ENCODE measurements at places on chromosomes 4 and X.

GRCh38 chrX:40544343-40545266 lies 36.2 kb upstream of the ATP6AP2 start:
- peak; percentile 16 for DNase-seq

DNA sequence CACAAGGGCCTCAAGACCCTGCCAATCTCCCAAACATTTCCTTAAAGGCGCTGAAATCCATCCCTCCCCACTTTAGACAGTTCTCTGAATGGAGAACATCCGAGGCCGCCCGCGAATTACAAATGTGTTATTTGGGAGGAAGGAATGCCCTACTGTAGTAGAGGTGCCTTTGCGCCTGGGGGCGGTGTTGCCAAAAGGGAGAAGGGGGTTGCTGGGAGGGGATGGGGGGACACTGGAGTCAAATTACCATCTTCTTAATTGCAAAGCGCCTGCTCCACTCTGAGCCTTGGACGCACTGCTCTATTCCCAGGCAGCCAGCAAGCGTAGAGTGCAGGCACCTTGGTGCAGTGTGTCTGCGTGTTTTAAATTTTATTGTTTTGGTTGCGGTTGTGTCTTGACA lies 2.7 kb downstream of the TMEM255A start:
- no peak for DNase-seq

DNA sequence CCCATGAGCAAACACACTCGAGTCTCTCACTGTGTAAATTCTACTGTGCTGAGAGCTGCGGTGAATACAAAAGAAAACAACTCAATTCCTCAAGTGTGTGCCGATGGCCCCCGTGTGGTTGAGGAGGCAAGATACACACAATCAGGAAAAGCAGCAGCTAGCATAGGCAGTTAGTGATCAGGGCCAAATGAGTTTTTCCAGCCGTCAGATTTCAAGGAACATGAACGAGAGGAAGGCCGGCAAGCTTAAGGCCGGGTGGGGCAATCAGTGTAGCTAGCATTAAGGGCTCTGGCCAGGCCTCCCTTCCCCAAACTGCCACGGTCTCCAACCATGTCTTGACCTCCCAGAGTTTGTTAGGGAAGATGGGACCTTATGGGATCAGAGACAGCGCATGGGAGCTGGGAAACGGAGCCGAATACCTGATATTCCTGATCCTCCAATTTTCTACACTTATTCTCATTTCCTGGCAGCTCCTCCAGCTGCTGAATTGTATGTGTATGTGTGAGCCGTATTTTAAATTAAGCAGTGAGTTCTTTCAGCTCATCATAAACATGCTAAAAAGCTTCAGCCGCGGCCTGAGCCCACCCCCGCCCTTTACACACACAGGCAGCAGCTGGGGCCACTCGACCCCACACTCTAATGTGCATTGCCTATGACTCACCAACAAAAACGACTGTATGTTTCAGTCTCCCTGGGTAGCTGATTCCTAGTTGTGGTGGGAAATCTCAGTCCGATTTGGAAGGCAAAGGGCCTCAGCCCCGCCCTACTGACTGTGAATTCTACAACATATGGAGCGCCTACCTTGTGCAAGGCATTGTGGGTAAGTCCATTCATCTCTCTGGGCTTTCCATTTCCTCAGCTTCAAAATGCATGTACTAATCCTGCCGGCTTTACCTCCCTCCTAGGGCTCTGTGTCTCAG lies 59.9 kb downstream of the RTL9 start:
- peak; percentile 69 for DNase-seq

- no peak for DNase-seq
Observed at GRCh38 chr4:71494539-71494938, 155.7 kb downstream of the SLC4A4 start.

- DNase-seq, result no peak
Observed at GRCh38 chrX:7156879-7157278, 8.9 kb upstream of the PUDP start.

- DNase-seq, result peak; percentile 12
Observed at GRCh38 chrX:150364347-150365050, 1.4 kb downstream of the MAMLD1 start.

DNA sequence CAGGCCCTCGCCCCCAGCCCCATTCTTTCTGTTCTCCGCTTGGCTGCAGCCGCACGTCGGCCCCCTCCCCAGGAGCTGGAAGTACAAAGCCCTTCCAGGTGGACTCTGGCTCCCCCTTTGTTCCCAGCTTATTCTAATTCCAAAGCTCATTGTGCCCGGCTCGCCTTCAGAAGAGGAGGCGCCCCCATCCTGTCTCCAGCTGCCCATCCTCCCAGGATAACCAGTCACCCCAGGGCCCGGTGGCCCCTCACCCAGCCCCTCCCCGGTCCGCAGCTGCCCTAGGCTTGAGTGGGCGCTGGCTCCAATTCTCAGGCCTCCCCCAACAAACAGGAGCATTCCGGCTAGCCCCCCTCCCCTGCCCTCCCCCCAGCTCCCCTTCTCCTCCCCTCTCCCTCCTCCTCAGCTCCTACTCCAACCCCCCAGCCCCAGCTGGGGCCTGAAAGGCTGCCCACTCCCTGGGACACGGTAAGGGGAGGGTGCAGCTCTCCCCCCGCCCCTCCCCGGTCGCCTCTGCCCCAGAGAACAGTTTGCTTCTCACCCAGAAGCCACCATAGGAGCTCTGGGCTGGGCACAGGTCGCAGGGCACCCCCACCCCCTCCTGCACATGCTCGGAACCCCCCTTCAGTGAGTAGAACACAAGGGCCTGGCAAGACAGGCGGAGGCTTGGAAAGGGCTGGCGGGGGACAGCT lies 3.1 kb upstream of the SLC6A8 start:
- DNase-seq, result no peak

DNA sequence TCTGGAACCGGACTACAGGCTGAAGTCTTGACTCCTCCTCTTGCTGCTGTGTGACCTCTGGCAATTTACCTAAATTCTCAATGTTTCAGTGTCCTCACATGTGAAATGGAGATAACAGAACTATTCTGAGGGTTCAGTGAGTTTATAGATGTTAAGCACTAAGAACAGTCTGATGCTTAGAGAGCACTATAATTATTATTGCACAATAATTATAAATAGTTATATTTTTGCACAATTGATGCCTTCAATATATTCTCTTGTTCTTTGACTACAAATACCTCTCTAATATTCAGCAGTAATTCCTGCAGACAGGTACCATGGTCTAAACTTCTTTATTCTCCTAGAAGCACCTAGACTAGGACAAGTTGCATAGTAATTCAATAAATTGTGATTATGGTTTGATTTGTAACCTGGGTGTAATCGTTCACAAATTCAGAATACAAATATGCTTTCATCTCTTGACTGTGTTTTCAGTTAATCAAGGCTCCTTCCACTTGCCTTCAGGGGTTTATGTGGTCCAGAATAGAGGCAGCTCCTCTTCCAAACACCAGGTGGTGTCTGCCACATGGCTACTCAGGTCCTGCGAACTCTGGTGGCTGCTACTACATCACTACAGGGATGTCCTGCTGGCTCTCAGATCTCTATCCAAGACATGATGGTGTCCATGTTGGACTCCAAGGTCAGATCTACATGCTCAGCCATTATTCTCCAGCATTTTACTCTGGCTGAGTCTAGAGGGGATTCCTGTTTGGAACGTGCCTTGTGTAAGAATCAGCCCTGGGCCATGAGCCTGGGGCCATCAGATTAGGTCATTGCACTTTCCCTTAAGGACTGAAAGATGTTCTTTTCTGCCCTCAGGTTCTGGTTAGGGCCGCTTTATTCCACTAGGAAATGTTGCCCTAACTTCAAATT lies 103.4 kb downstream of the QRFPR start:
- no peak for DNase-seq

- peak; percentile 16 for DNase-seq
Observed at GRCh38 chr4:159206427-159206871, 103.6 kb downstream of the RAPGEF2 start.

DNA sequence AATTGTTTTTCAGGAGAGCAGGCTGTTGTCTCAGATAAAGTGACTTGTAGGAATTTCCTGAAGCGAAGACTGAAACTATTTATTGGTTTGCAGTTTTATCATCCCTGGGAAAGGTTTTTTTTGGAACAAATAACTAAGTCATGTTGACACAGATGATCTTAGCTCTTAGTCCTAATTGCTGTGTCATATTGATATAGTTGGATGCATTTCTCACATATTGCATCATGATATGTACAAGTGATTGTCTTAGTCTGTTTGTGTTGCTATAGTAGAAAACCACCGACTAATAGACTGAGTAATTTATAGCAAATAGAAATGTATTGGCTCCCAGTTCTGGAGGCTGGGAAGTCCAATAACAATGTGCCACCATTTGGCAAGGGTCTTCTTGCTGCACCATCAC lies 397.5 kb upstream of the PPP1R2C start:
- DNase-seq, result no peak

DNA sequence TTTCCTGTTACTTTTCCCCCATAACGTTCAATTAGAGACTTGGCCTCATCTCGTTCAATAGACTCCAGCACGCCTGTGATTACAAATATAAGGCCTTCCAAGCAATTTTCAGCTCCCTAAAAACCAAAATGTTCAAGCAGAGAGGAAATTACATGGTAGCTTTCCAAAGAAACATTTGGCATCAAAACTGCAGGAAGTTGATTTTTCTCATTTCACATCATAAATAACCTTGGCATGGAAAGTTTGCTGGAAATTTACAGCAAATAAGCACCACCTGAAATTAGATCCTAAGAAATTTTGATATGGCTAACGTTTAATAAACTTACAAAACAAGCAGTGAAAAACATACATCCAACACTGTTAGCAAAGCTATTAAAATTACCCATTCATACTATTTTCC lies 53.3 kb downstream of the RFC1 start:
- no peak for DNase-seq

GRCh38 chr4:152961014-152961772 lies 25.1 kb downstream of the FHDC1 start:
- DNase-seq, result no peak

- DNase-seq, result peak; percentile 59
Observed at GRCh38 chr4:150119492-150119891, 41.2 kb downstream of the DCLK2 start.

DNA sequence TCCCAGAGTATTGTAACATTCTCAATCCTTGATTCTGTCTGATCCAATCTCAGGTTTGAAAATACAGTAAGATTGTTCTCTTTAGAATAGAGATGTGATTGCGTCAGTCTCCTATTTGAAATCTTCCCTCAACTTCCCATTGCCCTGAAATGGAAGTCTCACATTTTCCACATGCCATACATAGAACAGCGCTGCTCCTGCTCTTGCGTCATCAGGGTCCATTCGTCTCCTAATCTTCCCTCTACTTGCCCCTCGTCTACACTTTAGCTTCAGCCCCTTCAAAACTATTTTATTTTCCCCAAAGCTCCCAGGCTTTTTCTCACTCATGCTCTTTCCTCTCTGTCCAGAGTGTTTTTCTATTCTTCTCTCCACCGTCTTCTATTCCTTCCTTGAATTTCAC lies 301.7 kb upstream of the MAGEB2 start:
- no peak for DNase-seq

DNA sequence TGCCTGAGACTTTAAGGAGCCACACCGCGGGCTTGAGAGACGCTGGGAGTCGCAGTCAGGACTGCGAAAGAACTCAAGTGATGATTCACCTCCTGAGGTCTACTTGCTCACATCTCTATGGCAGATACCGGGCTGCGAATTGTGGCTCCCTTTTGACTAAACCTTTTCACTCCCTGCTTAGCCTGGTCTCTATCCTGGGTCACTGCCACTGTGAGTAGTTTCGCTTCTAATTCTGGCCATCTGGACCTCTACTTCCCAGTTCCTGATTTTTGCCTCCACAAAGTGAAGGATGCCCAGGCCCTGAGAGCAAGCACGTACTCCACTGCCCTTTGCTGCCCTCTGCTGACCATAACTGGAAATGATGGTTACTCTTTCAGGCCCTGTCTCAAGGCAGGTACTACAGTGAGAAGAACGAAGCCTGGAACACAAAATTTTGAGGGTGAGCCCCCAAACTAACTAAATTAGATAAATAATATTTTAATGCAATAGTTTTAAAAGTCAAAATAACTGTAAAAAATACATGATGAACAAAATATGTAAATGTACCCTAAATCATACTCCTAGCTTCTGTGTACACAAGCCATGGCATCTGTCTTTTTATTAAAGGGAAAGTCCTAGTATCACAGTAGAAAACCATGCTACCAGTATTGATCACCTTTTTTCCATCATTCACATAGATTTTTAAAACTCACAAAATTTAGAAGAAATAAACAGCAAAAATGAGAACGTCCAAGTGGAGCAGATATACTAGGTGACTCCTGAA lies 16.7 kb downstream of the MAD2L1 start:
- DNase-seq, result peak; percentile 93

DNA sequence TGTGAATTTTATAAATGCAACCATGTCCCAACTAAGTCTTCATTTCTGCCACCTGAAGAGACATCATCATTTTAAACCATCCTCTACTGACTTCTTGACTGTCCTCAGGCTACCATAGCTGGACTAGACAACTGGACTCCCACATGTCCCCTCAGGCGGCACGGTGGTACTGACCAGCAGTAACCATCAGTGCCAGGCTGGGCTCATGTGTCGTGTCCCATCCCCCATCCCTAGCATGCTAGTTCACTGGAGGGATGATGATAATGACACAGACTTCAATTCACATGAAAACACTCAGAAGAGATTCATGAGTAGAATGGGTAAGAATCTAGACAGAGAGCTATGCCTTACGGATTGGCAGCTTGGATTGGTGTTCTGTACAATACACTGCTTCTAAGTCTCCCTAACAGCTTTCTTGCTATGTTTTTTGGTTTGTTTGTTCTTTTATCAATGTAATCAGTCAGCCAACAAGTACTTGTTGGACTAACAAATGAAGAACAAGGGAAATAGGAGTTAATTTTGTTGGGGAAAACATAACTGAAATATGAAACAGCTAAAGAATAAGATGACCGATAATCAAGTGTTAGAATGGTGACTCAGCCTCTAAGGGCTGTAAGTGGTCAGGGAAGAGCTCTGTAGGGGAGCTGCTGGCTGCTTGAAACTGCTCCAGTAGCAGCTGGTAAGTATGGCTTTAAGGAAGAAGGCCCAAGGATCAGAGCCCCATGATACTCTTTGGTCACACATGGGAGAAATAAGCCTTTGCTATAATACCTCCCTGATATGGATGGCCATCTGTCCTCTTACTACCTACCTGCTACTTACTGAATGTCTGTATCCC lies 10.3 kb downstream of the ZDHHC9 start:
- peak; percentile 62 for DNase-seq

DNA sequence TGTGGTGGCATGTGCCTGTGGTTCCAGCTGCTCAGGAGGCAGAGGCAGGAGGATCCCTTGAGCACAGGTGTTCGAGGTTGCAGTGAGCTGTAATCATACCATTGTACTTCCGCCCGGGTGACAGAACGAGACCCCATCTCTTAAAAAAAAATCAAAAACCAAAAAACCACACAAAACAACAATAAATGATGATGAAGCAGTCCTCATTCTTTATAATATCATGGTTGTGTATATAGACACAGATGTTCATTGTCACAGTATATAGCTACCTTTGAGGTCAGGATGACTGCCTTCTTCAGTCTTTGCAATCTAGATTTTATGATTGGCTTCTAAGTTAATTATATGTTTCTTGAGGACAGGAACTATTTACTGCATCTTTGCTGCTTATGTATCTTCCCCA lies 37.0 kb downstream of the ZFX start:
- no peak for DNase-seq
